Stimulated activated CD4-positive, alpha-beta T cell treated with anti-CD3 and anti-CD28 coated beads, Interleukin-12 subunit alpha, Interleukin-12 subunit beta, amount 100 ng/mL, for 48 hours (primary cell): ENCODE measurements at places on chromosomes 7 and 10.

GRCh38 chr10:61882621-61883370 is 18.7 kb upstream of the ARID5B start:
- DNase-seq = peak; percentile 50

DNA sequence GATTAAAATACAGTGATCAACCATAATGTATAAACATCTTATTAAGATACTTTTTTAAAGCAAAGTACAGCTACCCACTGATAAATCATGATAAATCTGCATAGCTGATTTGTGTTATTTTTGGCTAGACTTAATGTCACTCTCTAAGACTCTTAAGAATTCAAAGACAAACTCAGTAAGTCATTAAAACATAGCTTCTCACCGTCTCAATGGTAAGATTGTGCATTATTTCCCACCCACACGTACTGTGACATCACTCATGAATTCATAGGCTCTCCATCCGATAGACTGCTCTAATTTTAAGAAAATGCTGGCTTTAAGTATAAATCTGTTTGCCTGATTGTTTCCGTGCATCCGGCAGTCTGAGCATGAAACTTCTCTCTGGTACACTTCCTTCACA is 266.1 kb downstream of the GLI3 start:
- no peak for DNase-seq

DNA sequence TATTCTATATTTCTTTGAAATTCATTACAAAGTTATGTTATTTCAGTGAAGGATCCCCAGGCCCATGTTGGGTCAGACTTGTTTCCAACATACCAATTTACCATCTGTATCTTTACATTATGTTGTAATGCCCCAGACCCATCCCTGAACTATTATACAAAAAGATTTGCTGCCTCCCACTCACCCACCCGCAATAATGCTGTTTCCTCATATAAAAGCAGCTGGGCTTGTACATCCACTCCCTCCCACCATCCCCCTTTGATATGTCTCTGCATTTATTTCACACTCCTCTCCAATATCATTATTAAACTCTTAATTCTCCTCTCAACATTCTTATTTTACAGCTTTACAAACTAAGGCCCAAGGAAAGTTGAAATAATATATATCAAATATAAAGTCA is 153.7 kb downstream of the DOCK4 start:
- no peak for DNase-seq

GRCh38 chr7:139909379-139910050 is 80.5 kb downstream of the TBXAS1 start:
- DNase-seq = no peak

- DNase-seq = no peak
Measured at GRCh38 chr10:103199488-103199887, 6.4 kb upstream of the NT5C2 start.

GRCh38 chr10:119931871-119932270 is 39.3 kb downstream of the SEC23IP start:
- no peak for DNase-seq

DNA sequence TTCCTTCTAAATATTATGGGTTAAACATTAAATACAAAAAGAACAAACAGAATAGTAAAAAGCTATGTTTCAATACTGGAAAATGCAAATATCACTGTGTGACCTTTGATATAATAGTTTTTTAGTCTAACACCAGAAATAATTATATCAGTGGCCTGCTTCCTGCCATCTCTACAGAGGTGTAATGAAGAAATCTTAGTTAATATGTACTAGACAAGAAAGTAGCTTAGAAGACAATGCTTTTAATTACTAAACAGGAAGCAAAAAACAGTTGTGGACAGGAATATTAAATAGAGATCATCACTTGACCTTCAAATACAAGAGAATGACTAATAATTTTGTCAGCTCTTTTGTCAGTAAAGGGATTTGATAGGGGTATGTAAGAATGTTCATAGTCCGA is 47.4 kb upstream of the LRRN3 start:
- DNase-seq = no peak

- DNase-seq = no peak
Measured at GRCh38 chr10:88157981-88158465, 294.6 kb downstream of the PTEN start.
